ENCODE measurements at places on chromosomes 12 and 14.

GRCh38 chr14:50875359-50876070 is 3.7 kb downstream of the ABHD12B start:
- DNase-seq: peak; percentile 10

- DNase-seq: no peak
Observed at GRCh38 chr12:31019976-31020375, 53.7 kb upstream of the DDX11 start.

GRCh38 chr12:104049903-104050356 is at the start of gene GLT8D2:
GLT8D2 (minus strand) TSS chr12:104050187; CDS start chr12:104019648, 30,539 bp downstream.
- peak; percentile 86 for DNase-seq

DNA sequence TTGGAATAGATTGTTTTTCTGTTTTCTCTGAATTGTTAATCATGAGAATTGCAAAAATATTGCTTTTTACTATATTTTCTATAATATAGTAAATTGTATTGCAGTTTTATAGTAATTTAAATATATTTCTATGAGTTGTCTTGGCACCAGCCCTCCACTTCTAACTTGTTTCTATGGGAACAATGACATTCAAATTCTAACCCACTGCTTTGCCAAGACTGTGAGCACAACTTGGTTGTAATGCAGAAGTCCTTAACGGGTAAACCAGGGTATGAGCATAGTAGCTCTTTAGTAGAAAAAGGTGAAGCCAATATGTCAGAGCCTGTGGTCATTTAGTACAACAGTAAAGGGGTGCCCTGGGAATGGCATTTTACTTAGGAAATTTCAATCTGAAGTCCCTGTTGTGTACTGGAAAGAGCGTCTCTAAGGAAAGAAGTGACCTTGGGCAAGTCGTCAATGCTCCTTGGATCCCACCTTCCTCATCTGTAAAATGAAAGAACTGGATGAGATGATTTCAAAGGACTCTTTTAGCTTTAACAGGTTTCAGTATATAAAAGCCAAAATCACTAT is 283.3 kb downstream of the ATP23 start:
- DNase-seq: no peak

GRCh38 chr14:104421401-104421821 is 158.2 kb upstream of the C14orf180 start:
- DNase-seq: no peak

- DNase-seq: no peak
Observed at GRCh38 chr14:89058697-89059096, 234.2 kb downstream of the TTC8 start.

DNA sequence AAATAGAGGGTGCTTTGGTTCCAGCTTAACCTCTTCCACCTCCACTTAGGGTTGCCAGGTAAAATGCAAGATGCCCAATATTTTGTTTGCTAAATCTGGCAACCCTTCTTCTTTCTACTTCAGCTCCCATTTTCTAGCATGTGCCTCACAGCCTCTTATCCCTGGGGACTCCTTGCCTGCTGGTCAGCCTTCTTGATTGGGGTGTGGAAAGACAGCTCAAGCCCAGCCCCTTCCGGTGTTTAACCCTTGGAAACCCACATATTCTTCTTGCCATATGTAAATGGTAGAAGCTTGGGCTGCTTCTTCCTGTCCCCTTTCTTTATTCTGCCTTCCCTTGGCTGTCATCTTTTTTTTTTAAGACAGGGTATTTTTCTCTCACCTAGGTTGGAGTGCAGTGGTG is 5.7 kb downstream of the SPIC start:
- no peak for DNase-seq

DNA sequence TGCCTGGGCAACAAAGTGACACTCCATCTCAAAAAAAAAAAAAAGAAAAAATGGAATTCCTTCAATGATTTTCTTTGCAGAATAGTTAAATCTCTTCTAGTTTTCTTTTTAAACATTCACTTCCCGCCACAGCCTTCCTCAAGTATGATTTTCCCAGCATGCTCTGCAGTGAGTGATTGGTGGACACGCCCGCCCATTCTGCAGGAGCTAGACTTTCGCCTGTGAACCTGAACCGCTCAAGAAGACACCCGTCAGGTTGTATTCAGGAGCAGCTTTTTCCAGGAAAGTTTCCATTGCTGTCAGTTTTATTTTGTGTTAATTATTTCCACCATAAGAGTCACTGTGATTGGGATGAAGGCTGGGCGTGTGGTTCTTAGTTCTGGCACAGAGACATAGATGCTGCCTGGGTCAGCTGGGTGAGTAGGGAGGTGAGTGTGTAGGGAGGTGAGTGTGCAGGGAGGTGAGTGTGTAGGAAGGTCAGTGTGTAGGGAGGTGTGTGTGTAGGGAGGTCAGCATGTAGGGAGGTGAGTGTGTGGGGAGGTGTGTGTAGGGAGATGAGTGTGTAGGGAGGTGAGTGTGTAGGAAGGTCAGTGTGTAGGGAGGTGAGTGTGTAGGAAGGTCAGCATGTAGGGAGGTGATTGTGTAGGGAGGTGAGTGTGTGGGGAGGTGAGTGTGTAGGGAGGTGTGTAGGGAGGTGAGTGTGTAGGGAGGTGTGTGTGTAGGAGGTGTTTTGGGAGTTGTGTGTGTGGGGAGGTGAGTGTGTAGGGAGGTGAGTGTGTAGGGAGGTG is 76.2 kb downstream of the KIF26A start:
- no peak for DNase-seq

GRCh38 chr12:94872971-94873733 is 130.3 kb downstream of the NDUFA12 start:
- DNase-seq: no peak

- no peak for DNase-seq
Observed at GRCh38 chr14:96920820-96921219, 123.6 kb downstream of the VRK1 start.

GRCh38 chr12:99686142-99686541 is 38.6 kb downstream of the GARIN6 start:
- no peak for DNase-seq

GRCh38 chr12:2039034-2039433 is 13.8 kb upstream of the CACNA1C start:
- DNase-seq: no peak

DNA sequence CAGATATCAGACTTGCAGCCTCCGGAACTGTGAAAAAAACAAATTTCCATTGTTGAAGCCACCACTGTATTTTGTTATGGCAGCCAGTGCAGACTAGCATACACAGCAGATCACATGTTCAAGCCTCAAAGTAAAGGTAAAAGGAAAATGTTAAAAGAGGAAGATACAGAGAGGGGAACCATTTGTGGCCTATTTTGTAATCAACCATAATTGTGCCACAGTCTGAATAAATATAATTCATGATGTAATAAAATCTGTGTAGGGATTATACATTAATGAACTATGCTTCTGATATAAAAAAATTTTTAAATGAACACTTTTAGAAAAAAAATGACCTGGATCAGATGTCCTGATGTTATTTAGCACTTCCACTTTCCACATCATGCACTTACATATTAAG is 79.6 kb downstream of the SLC16A7 start:
- DNase-seq: no peak

- no peak for DNase-seq
Observed at GRCh38 chr12:123091230-123092150, 59.4 kb downstream of the PITPNM2 start.

- DNase-seq: no peak
Observed at GRCh38 chr12:565161-565560, 98.1 kb downstream of the NINJ2 start.

DNA sequence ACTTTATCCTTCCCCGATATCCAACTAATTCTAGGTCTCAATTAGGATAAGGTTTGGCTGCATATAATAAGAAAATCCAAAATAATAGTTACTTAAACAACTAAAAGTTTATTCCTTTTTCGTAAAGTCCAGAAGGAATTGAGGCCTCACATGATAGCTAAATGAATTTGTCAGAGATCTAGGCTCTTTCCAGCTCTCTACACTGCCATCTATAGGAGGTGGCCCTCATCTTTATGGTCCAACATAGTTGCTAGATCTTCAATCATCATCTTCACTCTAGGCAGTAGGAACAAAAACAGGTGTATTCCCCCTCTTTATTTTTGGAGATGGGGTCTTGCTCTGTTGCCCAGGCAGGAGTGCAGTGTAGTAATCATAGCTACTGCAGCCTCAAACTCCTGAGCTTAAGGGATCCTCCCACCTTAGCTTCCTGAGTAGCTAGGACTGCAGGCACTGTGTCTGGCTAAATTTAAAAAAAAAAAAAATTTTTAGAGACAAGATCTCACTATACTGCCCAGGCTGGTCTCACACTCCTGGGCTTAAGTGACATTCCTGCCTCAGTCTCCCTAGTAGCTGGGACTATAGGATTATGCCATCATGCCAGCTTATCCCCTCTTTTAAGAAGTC is 46.5 kb upstream of the SAV1 start:
- peak; percentile 38 for DNase-seq

GRCh38 chr12:119857041-119857591 is 20.0 kb downstream of the CIT start:
- peak; percentile 64 for DNase-seq

DNA sequence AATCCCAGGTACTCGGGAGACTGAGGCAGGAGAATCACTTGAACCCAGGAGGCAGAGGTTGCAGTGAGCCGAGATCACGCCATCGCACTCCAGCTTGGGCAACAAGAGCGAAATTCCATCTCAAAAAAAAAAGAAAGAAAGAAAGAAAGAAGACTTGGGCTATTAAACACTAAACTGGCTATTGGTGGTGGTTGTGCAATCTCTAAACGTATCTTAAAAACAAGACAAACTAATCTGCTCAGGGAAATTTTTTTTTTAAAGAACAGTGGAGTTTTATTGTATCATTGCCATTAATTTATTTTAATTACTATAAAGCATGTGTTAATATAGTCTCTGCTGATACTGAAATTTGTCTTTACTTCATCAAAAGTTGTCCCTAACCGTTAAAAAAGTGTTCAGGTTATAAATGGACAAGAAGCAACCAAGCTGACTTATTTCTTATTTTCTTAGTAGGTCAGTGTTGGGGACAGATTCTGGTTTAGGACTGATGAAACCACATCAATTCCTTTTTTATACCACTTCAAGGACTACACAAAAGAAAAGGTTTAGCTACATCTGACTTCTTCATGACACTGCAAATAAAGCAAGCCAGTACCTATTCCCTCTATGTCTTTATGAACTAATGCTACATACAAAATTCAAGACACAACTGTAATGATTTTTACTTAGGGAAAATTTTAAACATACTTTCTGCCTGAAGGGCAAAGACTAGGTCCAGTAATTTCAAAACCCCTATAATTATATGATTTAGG is 68.7 kb upstream of the KRAS start:
- no peak for DNase-seq

GRCh38 chr12:116380108-116380507 is 102.6 kb upstream of the MED13L start:
- no peak for DNase-seq

DNA sequence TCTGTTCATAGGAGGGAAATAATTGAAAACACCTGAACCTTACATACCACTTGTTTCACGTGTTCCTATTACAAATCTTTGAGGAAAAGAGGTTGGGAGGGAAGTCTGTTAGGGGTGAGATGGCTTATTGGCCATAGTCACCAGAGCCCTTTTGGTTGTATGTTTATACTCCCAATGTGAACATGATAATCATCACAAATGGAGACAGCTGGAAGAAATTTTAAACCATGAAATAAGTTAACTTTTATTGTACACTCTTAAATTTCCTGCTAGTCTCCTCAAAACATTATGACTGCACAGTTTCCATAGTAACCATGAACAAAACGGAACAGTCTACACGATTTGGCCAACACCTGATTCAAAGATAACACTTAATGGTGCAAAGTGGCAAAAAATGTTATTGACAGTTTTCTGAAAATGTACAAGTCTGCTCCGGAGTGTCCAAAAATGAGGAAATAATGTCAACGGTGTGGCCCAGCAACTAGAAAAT is 56.9 kb downstream of the LMNTD1 start:
- peak; percentile 85 for DNase-seq

- DNase-seq: no peak
Observed at GRCh38 chr12:69996241-69996640, 171.2 kb downstream of the MYRFL start.

GRCh38 chr12:6946033-6946919 is 2.5 kb downstream of the C12orf57 start:
- no peak for DNase-seq

DNA sequence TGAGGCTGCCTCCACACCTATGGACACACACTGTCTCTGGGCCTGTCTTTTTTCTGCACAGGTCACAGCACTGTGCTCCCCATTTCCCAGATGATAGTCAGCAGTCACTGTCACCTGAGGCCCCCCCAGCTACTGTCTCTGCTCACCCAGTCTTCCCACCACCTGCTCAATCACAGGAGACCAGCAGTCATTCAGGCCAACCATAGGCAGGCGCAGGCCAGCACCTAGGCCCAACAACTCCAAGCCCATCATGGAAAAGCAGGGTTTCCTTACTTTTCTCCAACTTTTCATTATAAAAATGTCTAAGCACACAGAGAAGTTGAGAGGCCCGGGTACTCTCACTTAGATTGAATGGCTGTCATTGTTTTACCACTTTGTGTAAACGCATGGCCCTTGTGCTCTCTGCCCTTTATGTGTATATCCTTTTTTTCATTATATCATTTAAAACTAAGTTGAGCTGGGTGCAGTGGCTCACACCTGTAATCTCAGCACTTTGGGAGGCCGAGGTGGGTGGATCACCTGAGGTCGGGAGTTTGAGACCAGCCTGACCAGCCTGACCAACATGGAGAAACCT is 7.1 kb downstream of the PXN start:
- DNase-seq: no peak

DNA sequence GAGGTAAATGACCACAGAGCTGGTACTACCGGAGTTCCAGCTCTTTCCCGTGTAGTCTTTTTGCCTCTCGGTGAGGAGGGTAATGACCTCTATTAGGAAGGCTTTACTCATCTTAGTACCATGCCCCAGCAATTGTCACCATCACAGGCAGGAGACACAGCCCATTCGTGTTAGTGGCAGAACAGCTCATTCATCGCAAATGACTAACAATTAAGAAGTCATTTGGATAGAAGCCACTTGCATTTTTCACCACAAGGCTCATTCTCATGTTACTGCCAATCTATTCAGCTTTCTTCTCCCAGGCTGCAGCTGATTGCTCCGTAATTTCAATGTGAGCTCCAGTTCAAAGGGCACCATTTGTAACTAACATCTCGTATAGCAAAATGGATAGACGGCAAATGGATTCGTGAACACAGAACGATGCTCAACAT is 718.8 kb upstream of the TMEM132C start:
- peak; percentile 90 for DNase-seq

GRCh38 chr12:68233498-68233897 is 7.9 kb upstream of the IL26 start:
- DNase-seq: no peak

GRCh38 chr12:3076730-3077571 is at the start of gene TSPAN9:
TSPAN9 (plus strand) TSS chr12:3077379; CDS start chr12:3201194, 123,815 bp downstream.
- DNase-seq: peak; percentile 56

- peak; percentile 77 for DNase-seq
Observed at GRCh38 chr14:90846511-90846910, 30.3 kb upstream of the TTC7B start.

DNA sequence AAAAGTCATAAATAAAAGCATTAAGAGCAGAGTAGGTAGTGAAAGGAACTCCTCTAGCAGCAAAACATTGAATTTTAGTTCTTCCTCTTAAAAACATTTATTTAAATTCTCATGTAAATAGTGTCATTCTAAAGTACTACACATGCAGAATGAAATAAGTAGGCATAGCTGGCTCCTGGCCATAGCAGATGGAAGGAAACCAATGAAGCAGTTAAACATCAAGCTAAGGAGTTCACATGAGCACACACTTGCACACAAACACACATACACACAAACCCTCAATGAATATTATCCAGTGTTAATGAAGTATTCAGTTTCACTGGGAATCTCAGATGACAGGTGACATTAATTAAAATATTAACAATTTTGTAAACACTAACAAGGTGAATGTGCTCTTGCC is 69.3 kb downstream of the SLC35F4 start:
- no peak for DNase-seq

- peak; percentile 70 for DNase-seq
Observed at GRCh38 chr14:58395812-58396788, at the start of gene TOMM20L. TOMM20L (plus strand) TSS chr14:58395930; CDS start chr14:58395958, 28 bp downstream.

All from fibroblast of skin of right quadriceps (primary cell).